ENCODE measurements at places on chromosomes 2 and 18.

- DNase-seq: no peak
Observed at GRCh38 chr2:19140463-19141208, 217.8 kb downstream of the OSR1 start.

DNA sequence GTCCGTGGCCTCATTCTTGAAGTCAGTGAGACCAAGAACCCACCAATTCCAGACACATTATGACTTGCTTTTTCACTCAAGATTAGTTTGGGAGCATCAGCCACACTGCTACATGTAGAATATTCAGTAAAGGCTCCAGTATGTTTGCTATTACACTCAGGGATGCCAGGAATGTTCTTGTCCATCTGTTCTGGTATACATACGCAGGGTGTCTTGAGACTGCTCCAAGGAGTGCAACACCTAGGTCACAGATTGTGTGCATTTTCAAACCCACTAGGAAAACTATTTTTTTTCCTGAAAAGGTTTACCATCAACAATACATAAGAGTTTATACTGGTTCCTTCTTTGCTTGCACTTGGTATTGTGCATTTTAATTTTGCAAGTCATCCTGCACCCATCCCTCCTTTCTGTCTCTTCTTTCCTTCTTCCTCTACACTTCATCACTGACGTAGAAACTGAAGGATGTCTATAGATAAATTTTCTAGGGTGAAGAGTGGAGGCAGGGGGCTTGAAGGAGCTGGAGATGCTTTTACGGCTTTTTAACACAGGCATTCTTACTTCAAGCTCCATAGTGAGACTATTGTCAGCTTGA lies 35.3 kb upstream of the MAP2 start:
- DNase-seq: no peak

- no peak for DNase-seq
Observed at GRCh38 chr2:201978986-201979385, 54.7 kb upstream of the FZD7 start.

DNA sequence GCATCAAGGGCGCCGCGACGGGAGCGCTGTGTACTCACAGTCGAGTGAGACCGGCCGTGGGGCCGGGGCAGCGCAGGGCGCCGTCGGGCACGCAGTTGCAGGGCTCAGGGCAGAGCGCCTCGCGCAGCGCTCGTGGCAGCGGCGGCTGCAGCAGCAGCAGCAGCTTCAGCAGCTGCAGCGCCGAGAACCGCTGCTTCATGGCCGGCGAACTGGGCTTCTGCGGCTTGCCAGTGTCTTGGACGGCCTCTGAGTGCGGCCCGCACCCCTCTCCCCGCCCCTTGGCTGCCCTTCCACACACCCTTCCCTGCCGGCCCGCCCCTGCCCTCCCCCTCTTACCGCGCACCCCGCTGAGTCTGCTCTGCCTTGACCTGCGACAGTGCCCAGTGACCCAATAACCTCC lies at the start of gene LHCGR:
Gene LHCGR (minus strand): TSS at position 252 of the 400 bp plus-strand sequence. CDS start 53 bp downstream, at position 199.
- no peak for DNase-seq

DNA sequence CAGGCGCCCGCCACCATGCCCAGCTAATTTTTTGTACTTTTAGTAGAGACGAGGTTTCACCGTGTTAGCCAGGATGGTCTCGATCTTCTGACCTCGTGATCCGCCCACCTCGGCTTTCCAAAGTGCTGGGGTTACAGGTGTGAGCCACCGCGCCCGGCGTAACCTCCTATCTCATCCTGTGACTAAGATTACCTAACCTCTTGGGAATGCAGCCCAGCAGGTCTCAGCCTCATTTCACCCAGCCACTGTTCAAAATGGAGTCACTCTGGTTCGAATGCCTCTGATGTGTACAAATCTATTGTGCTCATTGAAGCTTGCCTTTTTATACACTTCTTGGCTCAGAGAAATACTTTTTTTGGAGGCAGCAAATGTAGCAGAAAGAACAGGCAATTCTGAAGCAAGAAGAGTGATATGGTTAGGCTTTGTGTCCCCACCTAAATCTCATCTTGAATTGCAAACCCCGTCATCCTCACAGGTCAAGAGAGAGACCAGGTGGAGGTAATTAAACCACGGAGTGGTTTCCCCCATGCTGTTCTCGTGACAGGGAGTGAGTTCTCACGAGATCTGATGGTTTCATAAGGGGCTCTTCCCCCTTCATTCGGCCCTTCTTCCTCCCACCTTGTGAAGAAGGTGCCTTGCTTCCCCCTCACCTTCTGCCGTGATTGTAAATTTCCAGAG lies 60.6 kb downstream of the SLC4A3 start:
- no peak for DNase-seq

GRCh38 chr2:12678186-12678585 lies 38.5 kb upstream of the TRIB2 start:
- DNase-seq: no peak

DNA sequence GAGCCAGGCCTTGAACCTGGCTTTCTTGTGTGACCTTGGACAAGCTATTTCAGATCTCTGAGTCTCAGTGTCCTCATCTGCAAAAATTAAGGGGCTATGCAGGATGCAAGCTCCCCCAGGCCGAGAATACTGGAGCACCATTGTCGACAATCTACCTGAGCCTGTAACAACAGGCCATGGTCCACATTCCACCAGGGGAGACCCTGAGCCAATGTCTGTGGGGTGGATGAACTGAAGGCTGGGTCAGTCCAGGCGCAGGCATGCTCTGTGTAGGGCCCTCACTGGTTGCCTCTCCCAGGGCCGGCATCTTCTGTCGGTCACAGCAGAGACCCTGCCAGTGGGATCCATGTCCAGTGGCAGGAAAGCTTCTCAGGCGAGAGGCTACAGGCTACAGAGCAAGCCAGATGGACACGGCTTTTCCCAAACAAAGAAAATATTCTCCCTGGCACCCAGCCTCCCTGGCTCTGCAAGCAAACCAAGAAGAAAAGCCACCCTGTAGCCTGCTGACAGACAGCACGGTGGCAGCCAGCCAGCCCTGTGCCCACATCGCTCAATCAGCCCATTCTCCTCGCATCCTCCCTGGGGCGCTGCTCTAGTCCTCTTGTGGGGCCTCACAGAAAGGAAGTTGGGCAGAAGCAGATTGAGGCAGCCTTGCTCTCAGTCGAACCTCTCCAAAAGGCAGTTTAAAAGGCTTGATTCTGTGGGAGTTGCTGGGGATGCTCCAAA lies 48.7 kb upstream of the FZD7 start:
- no peak for DNase-seq

- no peak for DNase-seq
Observed at GRCh38 chr18:23772327-23773024, 83.2 kb downstream of the LAMA3 start.
